Neuronal stem cell (in vitro differentiated cells): ENCODE measurements at places on chromosomes 1 and 21.

DNA sequence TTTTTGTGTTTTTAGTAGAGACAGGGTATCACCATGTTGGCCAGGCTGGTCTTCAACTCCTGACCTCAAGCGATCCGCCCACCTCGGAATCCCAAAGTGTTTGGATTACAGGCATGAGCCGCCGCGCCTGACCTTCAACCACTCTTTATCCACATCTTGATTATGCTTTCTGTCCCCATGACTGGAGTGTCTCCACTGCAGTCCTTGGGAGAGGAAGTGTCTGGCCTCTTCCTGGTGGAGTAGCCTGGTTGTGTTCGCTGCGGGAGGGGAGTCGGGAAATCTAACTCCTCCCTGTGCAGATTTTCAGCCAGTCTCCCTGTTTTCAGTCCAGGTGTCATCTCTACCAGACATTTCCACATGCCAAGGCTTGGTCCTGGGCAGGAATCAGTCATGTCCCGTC, 9.7 kb downstream of the KISS1 start:
- DNase-seq, result no peak

DNA sequence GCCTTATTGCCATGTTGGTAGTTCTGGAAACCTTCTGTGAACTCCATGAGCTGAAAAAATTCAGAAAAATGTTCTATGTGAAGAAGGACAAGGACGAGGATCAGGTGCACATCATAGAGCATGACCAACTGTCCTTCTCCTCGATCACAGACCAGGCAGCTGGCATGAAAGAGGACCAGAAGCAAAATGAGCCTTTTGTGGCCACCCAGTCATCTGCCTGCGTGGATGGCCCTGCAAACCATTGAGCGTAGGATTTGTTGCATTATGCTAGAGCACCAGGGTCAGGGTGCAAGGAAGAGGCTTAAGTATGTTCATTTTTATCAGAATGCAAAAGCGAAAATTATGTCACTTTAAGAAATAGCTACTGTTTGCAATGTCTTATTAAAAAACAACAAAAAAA, 57.4 kb downstream of the KCNK1 start:
- DNase-seq, result no peak

DNA sequence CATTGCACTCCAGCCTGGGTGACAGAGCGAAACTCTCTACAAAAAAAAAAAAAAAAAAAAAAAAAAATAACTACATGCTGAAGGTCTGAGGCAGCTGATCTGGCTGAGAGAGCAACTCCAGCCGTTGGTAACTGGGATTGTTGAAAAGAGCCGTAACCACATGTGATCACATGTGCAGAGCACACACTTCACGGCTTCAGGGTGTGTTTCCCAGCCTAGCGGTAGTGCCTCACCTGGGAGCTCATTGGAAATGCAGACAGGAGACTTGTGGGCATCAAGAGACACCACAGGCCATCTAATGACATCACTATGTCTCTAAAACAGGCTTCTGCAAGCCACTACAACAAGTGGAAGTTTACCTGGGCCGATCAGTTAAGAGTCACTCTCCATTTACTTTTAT, 11.8 kb upstream of the OTUD7B start:
- no peak for DNase-seq

DNA sequence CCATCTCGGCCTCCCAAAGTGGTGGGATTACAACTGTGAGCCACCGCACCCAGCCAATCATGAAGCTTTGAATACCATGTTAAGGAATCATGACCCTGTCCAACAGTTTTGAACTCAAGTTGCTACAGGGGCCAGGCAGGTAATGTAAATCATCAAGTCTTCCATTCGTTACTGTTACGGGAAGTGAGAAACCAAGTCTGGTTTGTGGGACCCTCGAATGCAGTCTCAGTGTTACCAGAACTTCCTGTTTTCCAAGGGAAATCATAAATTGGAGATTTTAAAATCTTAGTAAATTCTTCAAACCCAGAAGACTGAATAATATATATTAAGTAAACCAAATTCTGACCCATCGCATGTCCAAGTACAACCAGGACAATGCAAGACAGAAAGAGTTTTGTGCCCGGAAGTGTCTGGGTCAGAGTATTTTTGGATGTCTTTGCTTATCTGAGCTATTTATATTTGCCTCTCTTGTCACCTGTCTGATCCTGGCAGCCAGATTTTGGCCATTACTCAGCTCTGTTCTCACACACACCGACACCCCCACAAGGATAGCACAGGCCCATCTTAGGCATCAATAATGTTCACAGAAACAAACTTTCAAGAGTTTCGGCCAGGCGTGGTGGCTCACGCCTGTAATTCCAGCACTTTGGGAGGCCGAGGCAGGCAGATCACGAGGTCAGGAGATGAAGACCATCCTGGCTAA, 8.8 kb downstream of the ATP5IF1 start:
- no peak for DNase-seq

GRCh38 chr1:203549309-203549708, 55.4 kb downstream of the OPTC start:
- DNase-seq, result no peak

DNA sequence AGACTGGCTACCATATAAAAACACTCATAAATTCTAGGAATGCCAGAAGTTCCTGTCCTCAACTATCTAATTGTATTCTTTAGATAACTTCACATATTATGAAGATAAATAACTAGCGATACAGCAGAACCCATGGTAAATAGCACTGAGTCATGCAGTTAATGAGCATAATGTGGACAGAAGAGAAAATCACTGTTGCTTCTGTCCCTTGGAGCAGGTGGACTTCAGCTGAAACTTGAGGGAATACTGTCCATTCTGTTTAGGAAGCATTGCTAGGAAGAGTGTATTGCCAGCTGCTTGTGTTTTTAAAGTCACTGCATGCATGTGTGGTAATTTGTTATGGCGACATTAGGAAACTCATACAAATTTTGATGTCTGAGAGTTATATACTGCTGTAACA, 854.4 kb downstream of the LTN1 start:
- DNase-seq, result no peak

DNA sequence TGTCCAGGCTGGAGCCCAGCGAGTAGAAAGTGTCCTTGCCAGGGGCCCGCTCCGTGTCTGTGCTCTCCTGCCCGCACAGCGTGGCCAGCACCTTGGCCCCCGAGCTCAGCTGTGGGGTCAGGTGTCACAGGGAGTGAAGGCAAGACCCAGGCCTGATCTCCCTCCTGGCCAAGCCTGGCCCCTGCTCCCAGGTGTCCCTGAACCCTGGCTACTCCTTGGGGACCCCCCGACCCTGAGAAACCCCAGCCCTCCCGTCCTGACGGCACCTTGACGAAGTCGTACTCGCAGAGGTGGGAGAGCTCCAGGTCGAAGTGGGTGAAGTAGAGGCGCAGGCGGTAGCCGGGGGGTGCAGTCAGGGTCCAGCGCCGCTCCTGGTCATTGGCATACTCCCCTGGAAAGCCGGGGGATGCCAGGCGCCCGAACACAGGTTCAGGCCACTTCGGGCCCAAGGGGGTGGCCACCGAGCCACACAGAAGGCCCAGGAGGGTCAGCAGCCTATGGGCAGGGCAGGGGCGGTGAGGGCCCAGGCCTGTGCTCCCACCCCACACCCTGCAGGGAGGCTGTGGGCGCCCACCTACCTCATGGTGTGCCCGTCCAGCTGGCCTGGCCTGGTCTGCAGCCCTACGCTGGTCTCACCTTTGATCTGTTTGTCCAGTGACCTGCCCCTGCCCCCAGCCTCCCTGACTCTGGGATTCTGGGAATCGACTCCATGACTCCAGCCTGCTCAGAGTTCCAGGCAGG, at the start of gene MASP2:
Gene MASP2, minus strand, starts transcription at position 615 of the 741 bp plus-strand sequence. Its CDS starts 32 bp downstream, at position 583.
- no peak for DNase-seq

GRCh38 chr1:224594851-224595250, 21.3 kb upstream of the CNIH3 start:
- DNase-seq, result no peak

- DNase-seq, result no peak
These were observed 49.0 kb upstream of the MAB21L3 start for GRCh38 chr1:116062201-116062600.

DNA sequence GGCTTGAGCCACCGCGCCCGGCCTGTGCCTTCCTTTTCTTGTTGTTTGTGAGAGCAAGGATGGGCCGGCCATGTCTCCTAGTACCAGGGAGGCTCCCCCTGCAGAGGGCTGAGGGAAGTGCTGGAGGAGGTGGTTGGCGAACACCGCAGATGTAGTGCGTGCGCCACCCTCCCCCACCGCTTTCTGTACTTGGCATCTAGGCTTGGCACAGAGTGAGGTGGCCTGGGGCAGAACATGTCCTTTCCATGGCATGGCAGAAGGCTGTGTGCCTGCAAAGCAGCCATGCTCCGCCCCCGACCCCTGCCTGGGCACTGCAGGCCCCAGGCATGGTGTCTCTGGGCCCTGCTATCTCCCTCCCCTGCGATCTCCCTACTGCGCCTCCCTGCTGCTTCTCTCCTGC, 30.7 kb downstream of the ALPL start:
- no peak for DNase-seq

DNA sequence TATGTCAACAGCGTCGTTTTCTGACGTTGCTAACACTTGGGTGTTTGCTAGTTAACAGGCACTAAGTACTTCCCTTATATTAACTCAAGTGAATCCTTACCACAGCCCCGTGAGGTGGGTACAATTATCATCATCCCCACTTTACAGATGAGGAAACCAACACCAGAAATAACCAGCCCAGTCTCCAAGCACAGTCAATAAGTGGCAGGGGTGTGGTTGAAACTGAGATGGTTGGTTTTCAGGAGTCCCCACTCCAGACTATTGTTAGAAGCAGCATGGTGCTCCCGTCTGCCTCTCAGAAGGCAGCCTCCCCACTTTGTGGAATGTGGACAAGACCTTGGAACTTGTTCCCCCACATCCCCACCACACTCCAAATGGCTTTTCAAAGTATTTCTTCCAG, 45.7 kb upstream of the ACOT11 start:
- DNase-seq, result no peak

- no peak for DNase-seq
These were observed 3.2 kb downstream of the PLEKHO1 start for GRCh38 chr1:150152772-150153456.

DNA sequence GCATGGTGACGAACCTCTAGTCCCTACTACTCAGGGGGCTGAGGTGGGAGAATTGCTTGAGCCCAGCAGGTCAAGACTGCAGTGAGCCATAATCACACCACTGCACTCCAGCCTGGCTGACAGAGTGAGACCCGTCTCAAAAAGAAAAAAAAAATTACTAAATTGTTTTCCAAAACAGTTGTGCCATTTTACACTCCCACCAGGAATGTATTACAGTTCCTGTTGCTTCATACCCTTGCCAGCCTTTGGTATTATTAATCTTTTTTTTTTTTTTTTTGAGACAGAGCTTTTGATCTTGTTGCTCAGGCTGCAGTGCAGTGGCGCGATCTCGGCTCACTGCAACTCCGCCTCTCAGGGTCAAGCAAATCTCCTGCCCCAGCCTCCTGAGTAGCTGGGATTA, 55.9 kb downstream of the RPS6KA1 start:
- no peak for DNase-seq

DNA sequence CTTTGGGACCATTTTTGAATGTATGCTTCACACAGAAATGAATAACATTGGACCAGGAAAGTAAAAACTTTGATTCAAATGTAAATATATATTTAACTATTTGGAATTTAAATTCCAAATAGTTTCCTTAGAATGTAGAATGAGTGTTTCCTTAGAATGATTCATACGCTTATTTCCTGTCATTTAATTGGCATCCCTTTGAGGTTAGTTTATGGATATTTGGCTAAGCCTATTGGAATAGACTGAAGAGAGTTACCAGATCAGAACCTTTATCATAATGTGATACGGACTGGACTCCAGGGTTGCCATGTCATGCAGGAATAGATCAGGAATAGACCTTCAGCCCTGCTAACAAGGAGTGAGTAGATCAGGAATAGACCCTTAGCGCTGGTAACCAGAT, 133.1 kb downstream of the TNNI3K start:
- no peak for DNase-seq
